ENCODE measurements at places on chromosomes 3 and 15.

GRCh38 chr3:42412526-42413155 is 2.2 kb upstream of the LYZL4 start:
- DNase-seq: no peak

DNA sequence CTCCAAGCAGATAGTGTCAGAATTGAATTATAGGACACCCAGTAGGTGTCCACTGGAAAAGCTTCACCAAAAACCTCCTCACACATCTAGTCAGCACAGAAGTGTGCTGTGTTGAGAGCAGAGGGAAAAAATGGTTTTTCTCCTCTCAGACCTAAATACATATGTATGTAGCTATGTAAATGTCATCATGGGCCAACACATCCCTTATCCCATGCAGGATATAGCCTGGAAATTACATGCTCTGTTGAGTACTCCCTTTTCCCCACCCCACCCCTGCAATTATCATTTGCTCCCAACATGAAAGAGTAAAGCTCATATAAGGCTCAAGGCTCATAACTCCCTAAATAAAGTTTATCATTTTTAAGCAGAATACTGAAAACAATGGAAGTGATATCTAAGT is 35.7 kb downstream of the DLG1 start:
- DNase-seq: no peak

- DNase-seq: no peak
Observed at GRCh38 chr3:72487946-72488737, 360.1 kb downstream of the SHQ1 start.

- no peak for DNase-seq
Observed at GRCh38 chr3:61090389-61091169, 160.7 kb downstream of the FHIT start.

GRCh38 chr3:147900851-147901250 is 491.7 kb downstream of the ZIC1 start:
- no peak for DNase-seq

GRCh38 chr3:60053526-60054265 is 1003.9 kb upstream of the CFAP20DC start:
- DNase-seq: peak; percentile 38

DNA sequence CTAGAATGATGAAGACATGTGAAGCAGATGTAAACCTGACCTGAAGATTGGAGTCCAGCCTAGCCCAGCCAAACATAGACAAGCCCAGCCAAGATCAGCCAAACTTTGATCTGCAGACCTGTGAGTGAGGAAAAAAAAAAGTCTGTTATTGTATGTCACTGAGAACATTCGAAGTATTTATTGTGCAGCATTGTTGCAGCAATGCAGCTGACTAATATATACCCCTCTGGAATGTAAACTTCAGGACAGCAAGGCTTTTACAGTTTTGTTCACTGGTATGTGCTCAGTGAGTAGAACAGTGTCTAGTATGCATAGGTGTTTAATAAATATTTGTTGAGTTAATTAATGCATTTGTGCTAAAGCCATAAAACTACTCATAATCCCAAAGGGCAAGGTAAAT is 23.4 kb downstream of the TMEM202 start:
- no peak for DNase-seq

GRCh38 chr3:124352149-124352539 is 360.2 kb upstream of the ROPN1 start:
- DNase-seq: no peak

DNA sequence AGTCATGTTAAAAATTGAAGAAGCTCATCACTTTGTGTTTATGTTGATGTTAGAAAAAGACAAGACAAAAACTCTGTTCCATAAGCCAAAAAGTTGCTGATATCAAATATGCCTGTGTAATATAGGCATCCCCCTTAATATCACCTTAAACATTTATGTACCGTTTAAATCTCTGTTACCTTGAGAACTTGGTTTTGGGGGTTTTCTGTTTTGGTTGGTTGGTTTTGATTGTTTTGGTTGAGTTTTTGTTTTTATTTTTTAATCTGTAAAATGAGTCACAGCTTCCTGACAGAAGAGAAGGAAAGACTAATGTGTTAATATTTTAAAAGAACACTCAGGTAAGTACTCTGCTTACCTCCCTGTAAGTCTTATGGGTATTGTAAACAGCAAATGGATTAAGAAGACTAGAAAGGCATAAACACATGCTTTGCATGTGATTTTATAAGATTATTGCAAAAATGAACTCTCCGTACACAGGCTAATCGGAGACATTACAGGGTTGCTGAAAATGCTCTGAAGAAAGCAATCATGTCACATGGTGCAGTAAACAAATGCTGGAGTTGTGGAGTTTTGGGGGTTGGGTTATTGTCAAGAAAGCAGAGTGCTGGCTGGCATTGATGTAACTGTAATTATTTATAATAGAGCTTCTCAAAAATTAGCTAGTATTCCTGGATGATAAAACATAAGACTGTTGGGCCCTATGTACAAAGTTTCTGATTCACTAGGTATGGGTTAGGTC is 69.5 kb upstream of the MBNL1 start:
- no peak for DNase-seq

GRCh38 chr3:1696669-1697275 is 401.9 kb upstream of the CNTN4 start:
- DNase-seq: no peak

DNA sequence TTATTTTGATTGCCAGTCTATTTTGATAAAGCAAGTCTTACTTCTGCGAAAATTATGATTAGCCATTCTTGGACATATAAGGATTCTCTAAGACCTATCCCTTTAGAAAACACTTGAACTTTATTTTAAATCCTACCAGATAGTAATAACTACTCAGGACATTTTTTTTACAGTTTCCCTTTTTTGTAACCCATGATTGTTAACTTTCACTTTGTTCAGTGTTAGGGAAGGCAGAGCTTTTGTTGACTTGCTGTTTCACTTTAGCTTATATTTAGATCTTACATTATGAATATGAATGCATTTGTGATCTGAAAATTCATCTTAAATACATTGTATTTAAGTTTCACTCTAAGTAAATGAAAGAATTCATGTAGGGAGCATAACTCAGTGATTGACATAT is 167.0 kb downstream of the AKAP13 start:
- no peak for DNase-seq

- DNase-seq: no peak
Observed at GRCh38 chr3:101458387-101458786, 54.6 kb downstream of the SENP7 start.

- no peak for DNase-seq
Observed at GRCh38 chr15:100194996-100195395, 146.8 kb downstream of the ADAMTS17 start.

DNA sequence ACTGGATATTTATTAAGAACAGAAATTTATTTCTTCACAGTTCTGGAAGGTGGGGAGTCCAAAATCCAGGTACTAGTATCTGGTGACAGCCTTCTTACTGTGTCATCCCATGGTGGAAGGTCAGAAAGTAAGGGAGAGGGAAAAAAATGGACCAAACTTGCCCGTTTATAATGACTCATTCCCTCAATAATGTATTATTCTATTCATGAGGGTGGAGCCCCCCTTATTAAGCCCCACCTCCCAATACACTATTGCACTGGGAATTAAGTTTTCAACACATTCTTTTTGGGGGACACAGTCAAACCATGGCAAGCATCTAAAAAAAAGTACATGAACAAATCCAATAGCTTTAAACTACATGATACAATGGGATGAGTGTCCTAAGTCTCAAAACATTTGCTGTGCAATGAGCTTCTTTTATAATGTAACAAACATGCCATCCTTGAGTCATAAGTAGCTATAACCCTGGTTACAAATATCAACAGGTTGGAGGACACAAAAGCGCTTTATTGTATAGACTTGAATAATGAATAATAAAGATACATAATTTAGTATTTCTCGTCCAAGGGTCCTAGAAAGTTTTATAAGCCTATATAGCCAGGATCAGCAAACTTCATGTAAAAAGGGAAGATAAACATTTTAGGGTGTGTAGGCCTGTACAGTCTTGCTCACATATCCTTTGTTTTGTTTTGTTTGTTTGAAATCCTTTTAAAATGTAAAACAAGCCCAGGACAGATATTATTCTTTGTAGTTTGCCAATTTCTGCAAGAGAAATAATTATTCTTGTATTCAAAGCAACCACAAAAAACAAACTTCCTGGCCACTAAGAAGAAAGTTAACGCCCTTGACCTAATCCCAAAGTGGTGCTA is 160.6 kb upstream of the RAP2B start:
- no peak for DNase-seq

DNA sequence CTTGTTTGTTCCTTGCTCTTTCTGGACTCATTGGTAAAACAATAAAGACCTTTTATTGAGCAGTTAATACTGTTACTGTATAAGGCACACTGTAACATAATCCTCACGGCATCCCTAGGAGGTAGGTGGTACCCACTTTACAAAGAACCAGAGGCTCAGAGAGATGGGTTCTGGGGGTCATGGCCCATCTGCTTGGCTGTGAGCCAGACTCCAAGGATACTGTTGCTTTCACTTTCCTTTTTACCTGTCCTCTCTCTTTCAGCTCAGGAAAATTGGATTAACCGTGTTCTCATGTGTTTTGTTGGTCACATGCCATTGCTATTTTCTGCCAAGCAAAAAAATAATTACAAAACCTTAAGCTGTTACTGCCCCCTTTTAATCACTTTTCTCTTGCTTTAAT is 34.8 kb upstream of the FILIP1L start:
- DNase-seq: no peak

DNA sequence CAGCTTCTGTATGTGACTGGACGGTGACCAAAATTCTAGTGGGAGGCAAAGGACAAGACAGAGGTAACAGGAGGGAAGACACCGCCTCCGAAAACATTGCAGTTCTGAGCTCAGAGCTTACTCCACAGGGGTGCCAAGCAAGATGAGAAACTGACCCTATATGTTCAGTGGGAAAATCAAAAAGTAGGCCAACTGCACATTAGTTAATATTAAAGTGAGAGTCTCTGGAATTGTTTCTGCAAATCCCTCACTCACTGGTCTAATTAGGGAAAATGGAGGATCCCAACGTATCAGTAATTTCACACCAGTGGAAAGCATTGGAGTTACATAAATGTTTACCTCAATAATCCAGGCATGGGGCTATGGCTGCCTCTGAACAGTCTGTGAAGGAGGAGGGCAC is 313.3 kb upstream of the KCNH8 start:
- DNase-seq: no peak

- DNase-seq: no peak
Observed at GRCh38 chr3:41711651-41712050, 250.3 kb downstream of the ULK4 start.

- no peak for DNase-seq
Observed at GRCh38 chr3:127698286-127698685, 25.5 kb downstream of the ABTB1 start.

DNA sequence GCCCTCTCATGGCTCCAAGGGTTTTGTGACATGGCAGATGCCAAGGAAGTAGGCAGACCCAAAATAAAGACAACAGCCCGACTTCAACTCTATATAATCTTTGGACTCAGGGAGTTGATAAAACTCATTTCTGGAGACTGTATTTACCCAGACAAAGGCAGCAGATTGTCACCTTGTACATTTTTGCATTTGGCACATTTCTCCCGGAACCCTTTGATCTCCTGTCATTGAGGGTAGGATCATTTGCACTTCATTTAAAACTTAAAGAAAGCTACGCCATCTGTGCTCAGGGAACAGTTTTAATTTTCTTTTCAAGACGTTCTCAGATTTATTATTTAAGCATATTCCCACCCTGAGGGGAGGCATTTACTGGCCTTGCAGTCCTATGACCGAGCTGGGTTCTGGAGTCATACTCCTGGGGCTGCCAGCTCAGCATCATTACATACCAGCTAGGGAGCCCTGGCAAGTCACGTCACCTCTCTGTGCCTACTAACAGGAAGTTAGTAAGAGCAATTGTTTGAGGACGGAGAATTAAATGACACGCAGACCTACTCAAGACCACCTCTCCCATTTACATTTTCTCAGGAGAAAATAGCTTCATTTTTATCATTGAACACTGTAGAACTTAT is 5.9 kb downstream of the CDCP1 start:
- DNase-seq: no peak

- DNase-seq: no peak
Observed at GRCh38 chr15:53978253-53978906, at the start of gene UNC13C. TSS of gene UNC13C (plus strand) at chr15:53978441. CDS start at chr15:54012904, 34,463 bp downstream.

DNA sequence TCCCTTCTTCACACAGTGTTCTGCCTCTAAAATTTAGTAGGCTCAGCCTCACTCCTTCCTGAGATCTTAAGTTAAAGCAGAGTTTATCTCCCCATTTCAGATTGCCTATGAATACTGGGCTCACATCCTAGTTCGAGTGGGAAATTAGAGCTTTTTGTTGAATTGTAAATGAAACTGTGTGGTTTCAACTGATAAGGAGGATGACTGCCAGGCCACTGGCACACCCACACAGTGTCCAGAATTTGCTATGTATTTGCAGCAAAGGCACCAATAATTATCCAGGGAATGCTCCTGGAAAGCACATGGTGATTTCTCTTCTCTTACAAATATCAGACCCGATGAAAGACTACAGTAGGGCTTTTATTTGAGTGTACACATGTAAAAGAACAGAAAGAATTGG is 308.1 kb upstream of the COL8A1 start:
- no peak for DNase-seq

GRCh38 chr15:22961762-22962161 is 18.4 kb downstream of the CYFIP1 start:
- DNase-seq: no peak

Measured in T-helper 2 cell treated with Interferon-gamma antibody and Interleukin-4, amounts not matched to agents 5 μg/mL and 100 μg/mL, for 36 hours (primary cell).